Globus pallidus (tissue), 1 donor: ENCODE measurements at places on chromosomes 12 and 14.

- no peak for DNase-seq
These were observed 9.5 kb downstream of the GPR19 start for GRCh38 chr12:12686472-12686871.

- DNase-seq, result no peak
These were observed 2.0 kb downstream of the C3AR1 start for GRCh38 chr12:8064131-8064530.

DNA sequence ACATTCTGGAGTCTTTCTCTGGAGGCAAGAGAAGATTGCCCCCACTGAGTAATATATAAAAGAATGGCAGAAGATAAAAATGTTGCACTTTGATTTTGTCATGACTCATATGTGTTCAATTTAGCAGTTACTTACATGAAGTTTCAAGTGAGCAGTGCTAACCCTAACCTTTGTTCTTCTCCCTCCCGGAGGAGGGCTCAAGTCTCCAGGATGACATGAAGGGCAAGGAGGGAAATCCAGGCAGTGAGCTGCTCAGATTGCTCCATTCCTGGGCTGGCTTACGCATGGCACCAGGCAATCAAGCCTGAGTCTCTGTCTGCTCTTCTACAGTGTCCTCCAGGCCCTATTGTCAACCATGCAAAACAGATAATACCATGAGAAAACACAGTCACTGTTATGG is 322.3 kb downstream of the DUSP6 start:
- DNase-seq, result no peak

GRCh38 chr14:101365329-101366158 is 195.8 kb upstream of the DIO3 start:
- DNase-seq, result no peak

- DNase-seq, result peak; percentile 86
These were observed at the start of the genes AREL1 and FCF1 for GRCh38 chr14:74712499-74713394. AREL1 (minus strand) TSS chr14:74713080; CDS start chr14:74685615, 27,465 bp downstream. FCF1 (plus strand) TSS chr14:74713144; CDS start chr14:74713198, 54 bp downstream.

- DNase-seq, result no peak
These were observed 94.7 kb downstream of the TMCC3 start for GRCh38 chr12:94555687-94556086.

DNA sequence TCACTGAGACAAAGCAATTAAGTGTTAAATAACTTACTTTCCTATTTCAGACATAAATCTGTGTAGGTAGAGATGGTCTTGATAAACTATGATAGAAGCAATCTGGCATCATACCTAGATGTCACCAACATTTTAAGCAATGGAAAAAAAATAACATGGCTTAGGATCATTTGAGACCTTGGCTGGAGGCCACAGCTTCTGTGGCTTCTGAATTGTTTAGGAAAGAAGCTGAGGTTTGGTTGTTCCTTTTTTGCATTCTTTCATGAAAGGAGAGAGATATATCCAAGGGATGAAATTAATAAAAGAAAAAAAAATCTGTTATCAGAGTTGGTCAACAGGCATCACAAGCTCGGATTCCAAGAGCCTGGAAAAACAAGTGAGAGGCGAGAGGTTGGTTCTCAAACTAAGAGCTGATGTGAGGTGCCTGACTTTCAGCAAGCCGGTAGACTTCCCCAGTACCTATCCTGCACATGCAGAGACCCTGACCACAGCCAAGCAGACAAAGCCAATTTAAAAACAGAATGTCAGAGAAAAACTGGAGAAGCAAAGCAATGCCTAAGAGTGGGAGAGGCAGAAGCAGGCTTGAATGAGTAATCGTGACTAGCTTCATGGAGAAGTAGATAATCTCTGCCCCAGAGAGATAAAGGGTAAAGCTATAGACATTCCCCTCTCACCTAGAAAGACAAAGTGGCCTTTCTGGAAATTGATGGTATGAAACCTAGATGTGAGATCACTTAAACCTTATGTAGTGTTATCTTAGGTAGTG is 43.4 kb upstream of the ST8SIA1 start:
- no peak for DNase-seq

GRCh38 chr14:53327716-53328115 is 174.6 kb upstream of the DDHD1 start:
- no peak for DNase-seq

GRCh38 chr12:47080725-47081502 is 1.2 kb upstream of the AMIGO2 start:
- DNase-seq, result no peak

DNA sequence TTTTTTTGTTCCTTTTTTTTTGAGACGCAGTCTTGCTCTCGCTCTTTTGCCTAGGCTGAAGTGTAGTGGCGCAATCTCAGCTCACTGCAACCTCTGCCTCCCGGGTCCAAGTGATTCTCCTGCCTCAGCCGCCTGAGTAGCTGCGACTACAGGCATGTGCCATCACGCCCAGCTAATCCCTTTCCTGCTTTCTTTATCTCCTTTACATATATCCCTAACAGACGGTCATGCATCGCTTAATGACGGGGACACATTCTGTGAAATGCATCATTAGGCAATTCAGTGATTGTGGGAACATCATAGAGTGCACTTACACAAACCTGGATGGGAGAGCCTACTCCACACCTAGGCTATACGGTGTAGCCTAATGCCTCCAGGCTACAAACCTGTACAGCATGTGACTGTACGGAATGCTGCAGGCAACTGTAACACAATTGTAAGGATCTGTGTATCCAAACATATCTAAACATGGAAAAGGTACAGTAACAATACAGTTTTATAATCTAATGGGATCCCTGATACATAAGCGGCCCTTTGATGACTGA is 32.8 kb downstream of the NOS1 start:
- DNase-seq, result no peak

- DNase-seq, result no peak
These were observed 2.4 kb upstream of the KIF26A start for GRCh38 chr14:104135904-104136471.

GRCh38 chr12:54285150-54286041 is 4.9 kb downstream of the HNRNPA1 start:
- no peak for DNase-seq

GRCh38 chr12:132076711-132077110 is 67.4 kb downstream of the DDX51 start:
- DNase-seq, result no peak

DNA sequence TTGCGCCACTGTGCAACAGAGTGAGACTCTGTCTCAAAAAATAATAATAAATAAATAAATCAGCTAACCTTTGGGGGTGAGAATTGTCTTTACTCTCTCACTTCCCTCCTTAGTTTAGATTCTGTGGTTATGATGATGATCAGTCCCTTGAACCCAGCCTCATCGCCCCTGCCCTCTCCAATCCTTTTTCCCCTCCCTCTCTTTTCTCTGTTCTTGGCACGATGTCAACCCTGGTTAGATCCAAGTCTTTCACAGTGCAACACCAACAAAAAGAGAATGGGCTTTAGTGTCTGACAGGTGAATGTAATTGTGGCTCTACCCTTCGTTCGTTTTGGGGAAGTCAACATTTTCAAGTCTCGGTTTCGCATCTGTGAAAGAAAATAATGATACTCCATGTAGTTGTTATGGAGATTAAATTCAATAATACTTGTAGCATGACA is 59.0 kb downstream of the NTN4 start:
- DNase-seq, result no peak

DNA sequence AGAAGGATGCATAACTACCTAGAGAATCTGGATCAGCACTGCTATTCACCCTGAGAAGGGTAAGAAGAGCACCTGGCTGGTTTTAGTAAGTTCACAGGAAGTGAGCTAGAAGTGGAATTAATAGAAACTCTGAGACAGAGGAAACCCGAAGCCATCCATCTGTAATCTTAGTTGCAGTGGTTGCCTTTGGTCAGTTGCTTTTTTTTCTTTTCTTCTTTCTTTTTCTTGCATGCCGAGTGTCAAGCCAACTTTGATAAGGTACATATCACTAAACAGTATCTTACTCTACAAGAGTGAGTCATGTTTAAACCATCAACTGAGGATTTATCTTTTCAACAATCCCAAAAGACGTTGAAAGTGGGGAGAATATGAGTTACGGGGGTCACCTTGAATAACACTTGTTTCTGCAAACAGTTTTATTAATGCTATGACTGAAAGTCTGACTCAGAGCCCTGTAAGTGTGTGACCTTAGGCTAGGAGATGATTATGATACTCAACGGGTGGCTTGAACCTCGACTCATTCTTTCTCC is 26.7 kb downstream of the C12orf75 start:
- DNase-seq, result no peak

GRCh38 chr14:78335531-78335930 is 165.4 kb downstream of the NRXN3 start:
- DNase-seq, result no peak

- DNase-seq, result no peak
These were observed 164.0 kb downstream of the FOXN3 start for GRCh38 chr14:89252887-89253532.

DNA sequence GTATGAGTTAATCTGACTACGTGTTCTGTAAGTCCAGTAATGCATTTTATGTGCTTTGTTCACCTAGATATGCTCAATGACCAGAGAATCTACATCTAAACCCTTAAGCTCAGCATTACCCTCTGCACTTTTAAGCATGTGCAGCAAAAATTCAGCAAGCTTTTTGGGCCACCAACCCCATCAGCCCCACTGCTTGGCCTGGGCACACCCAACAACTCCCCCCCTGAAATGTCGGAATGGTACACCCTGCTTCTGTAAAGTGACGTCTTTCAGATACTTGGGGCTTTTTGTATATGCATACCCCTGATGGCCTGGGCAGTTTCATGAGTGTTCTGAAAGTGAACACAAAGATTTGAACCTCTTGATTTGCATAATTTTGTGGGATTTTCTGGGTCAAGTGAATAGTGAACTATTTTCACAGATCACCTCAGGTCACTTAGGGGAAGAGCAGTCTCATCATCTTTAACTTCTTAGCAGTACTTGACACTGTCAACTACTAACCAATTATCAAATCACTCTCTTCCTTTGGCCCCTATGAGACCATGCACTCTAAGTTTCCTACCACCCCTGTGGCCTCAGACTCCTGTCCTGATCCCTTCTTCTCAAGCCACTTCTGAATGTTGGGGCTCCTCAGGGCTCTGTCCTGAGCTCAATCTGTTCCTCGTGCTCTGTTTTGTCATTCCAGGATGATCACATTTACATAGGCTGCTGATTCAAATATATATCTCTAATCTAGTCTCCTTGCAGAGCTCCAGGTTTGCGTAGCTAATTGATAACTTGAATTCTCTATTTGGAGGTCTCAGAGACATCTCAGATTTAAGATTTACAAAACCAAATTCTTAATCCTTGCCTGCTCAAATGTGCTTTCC is 36.3 kb upstream of the PPM1A start:
- no peak for DNase-seq

GRCh38 chr14:64937171-64937820 is 5.2 kb downstream of the GPX2 start:
- peak; percentile 24 for DNase-seq
